ENCODE measurements at places on chromosomes 16 and 17.

DNA sequence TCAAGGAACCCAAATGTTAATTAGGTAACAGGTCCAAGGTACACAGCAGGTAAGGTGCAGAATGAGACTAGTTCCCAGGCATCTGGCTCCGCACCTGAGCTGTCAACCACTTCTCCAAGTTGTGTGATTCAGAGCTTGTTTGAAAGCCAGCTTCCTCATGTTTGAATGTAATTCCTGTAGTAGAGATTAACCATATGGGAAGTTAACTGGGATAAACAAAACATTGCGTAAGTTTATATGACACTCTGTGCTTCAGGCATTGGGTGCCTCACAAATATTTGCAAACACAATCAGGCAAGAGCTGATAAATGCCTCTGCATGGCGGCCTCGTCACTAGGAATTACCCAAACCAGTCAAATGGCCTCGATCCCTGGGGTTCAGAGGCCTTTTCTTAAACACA, 27.9 kb upstream of the CPHXL start:
- no peak for DNase-seq

GRCh38 chr17:78432226-78433012, 54.0 kb downstream of the PGS1 start:
- no peak for DNase-seq

- DNase-seq: no peak
Measured at GRCh38 chr16:81758376-81758775, 20.7 kb upstream of the PLCG2 start.

GRCh38 chr17:14776791-14777190, 475.9 kb downstream of the HS3ST3B1 start:
- DNase-seq: no peak

GRCh38 chr17:63686138-63686685, 13.7 kb downstream of the LIMD2 start:
- no peak for DNase-seq

- no peak for DNase-seq
Measured at GRCh38 chr17:65559804-65560627, 1.4 kb downstream of the AXIN2 start.

GRCh38 chr17:39096508-39097149, 54.8 kb downstream of the PLXDC1 start:
- no peak for DNase-seq

DNA sequence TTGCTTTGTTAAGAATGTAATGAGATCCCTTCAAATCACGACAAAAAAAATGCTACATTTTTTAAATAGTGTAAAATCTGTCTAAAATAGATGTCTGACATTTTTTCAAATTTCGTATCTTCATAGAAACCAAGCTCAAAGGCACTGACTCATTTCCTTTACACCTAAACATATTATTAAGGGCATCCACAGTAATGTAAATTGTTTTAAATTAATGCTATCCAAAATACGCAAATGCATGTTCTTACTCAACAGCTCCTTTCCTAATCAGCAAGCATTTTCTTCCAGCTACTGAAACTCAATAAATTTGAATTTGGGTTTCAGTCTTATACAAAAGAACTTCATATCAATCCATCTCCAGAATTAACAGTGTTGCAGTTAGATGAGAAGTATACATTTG, 4.3 kb downstream of the C16orf87 start:
- DNase-seq: no peak

- no peak for DNase-seq
Measured at GRCh38 chr17:4728124-4728523, 3.1 kb upstream of the MED11 start.

DNA sequence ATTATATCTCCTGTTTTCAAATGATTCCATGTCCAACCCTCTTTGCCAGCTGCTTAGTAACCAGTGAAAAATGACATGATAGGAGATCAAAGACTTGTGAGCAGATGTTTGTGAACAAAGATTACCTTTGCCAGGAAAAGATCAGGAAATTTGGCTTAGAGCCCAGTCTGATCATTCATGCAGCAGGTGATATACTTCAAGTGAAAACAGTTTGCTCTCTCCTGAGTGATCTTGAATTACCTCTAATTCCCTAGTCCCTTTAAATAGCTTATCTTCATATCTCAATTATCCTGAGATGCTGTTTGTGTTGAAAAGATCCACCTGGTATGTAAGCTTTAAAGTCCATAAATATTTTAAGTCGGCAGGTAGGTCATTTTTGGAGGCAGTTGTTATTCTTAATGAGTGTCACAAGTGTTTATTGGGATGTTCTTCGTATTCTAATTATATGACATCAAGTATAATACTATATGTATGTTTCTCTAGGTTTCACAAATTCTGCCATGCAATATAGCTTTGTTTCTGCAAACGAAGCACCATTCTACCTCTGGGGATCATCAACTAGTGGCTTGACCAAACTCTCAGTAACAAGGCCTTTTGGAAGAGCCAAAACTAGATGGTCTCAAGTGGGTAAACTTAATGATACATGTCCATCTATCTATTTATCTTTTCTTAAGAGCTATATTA, 13.2 kb upstream of the VPS35L start:
- no peak for DNase-seq

DNA sequence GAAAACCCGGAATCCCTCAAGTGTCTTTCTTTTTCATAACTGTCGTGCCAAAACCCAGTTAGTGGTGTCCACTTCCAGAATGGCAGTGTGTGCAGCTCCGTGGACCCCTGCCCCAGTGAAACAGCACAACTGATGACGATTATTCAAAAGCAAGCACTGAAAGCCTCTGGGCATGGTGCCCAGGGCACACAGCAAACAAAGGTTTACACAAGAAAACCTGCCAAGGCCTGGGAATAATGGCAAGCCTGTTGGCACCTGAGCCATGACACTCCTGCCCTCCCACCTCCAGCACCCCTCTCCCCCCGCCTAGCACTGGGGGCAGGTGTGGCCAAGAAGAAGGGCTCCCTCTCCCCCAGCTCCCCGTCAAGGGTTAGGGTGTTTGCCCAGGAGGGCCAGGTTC, 2.8 kb downstream of the PKMYT1 start:
- DNase-seq: no peak

- no peak for DNase-seq
Measured at GRCh38 chr17:3828151-3828851, 17.7 kb downstream of the NCBP3 start.

- no peak for DNase-seq
Measured at GRCh38 chr17:38861399-38861843, 7.9 kb upstream of the RPL23 start.

- no peak for DNase-seq
Measured at GRCh38 chr17:58565389-58566311, 51.2 kb upstream of the MTMR4 start.

DNA sequence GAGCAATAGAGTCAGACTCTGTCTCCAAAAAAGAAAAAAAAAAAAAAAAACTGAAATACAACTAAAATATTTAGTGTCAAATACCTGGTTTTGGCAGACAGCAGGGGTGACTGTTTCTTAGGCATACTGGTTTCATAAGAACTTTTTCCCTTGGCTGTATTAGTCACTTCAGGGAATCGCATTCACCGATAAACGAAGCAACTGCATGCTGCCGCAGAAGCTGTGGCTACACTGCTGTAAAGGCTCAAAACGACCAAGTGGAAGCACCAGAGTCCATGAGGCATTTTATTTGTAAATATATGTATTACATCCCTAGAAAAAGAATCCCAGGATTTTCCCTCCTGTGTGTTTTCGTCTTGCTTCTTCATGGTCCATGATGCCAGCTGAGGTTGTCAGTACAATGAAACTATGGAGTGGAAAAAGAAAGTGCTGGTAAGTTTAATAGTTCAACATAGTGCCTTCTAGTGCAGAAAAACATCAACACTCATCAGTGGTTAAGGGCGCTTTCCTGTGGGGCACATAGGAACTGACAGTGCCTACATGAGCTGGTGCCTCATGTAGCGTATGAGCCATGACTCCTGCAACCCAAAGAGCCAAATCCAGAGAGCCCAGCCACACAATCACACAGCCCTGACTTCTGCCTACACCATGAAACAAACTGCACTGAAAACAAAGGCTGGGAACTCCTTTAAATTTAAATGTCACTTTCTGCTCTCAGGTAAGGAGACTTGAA, 7.3 kb downstream of the RPS15A start:
- no peak for DNase-seq

DNA sequence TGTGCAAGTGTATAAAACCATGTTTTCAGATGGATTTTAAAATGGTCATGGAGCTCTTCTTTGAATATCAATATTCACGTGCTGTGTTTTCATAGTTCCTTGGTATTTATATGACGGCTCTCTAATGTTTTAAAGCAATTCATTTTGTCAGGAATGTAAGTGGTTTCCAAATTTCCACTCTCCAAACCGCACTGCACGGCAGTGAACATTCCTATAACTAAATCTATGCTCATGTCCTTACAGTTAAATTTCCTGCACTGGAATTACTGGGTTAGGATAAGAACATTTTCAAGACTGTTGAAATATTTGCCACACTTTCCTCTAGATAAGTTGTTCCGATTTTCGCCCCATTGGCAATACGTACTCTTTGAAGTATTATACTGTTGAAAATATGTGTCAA, 398.9 kb downstream of the PMP22 start:
- no peak for DNase-seq

DNA sequence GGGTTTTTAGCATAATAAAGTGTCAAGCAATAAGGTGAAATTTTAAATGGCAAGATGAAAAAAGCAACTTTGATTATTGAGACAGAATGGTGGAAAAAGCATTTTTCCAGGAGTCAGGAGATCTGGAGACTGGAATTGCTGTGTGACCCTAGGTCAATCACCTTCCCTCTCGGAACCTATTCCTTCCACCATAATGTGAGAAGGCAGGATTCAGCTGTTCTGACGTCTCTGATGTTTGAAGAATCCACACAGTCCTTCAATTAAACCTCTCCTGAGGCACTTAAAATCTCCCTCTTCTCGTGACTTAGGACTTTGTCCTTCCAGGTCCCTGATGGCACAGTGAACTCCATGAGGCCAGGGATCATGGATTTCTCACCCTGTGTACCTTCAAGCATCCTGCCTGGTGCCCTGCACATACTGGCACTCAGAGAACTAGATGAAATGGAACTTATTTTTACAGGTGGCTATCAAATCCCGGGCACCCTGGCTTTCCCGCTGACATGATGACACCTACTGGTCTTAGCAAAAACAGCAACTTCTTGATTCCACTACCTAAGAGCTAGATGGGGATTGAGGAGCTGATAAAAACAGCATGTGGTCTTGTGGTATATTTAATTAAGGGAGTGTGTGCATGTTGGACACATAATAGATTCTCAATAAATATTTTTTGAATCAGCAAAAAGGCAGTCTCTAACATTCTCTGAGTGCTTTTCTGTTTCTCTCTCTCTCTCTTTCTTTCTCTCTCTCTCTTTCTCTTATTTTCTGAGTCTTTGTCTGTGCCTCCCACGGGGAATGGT, 2.3 kb upstream of the CCDC182 start:
- DNase-seq: no peak

GRCh38 chr17:60902399-60902798, 224.7 kb downstream of the BCAS3 start:
- no peak for DNase-seq

- no peak for DNase-seq
Measured at GRCh38 chr17:19000531-19001325, 3.8 kb downstream of the FAM83G start.

- DNase-seq: no peak
Measured at GRCh38 chr16:13634959-13635358, 285.0 kb upstream of the ERCC4 start.

DNA sequence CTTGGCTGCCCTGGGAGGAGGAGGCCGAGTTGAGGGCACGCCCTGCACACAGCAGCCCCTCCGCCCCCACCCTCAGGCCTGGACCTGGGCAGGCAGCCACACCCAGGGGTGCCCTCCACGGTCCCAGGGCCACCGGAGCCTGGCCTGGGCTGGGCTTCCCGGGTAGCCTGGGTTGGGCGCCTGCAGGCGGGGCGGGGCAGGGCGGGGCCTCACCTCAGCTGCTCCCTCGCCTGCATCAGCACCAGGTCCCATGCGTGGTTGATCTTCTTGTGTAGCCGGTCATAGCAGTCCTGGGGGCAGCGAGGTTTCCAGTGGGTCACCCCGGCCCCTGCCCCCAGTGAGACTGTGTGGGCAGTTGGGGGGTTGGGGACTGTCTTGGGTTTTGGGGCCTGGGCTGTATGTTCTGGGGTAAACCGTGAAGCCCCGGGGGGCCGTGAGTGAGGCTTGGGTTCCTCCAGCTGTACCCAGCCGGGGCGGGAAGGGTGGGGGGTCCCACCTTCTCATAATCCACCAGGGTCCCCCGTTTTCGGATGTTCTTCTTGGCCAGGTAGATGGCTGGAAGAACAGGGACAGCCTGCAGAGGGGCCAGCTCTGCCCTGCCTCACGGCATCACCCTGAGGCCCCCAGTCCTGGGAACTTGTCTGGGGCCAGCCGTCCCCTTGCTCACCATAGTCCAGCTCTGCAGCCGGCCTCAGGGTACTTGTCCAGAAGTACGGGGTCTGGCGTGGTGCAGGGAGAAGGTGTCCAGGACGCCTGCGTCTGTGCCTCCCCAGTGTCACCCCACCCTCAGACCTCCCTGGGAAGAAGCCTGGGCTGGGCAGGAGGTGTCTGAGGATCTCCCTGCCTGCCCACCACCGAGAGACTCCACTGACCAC, 2.0 kb downstream of the RGS11 start:
- no peak for DNase-seq

GRCh38 chr16:74922150-74923138, 62.5 kb downstream of the WDR59 start:
- DNase-seq: no peak

DNA sequence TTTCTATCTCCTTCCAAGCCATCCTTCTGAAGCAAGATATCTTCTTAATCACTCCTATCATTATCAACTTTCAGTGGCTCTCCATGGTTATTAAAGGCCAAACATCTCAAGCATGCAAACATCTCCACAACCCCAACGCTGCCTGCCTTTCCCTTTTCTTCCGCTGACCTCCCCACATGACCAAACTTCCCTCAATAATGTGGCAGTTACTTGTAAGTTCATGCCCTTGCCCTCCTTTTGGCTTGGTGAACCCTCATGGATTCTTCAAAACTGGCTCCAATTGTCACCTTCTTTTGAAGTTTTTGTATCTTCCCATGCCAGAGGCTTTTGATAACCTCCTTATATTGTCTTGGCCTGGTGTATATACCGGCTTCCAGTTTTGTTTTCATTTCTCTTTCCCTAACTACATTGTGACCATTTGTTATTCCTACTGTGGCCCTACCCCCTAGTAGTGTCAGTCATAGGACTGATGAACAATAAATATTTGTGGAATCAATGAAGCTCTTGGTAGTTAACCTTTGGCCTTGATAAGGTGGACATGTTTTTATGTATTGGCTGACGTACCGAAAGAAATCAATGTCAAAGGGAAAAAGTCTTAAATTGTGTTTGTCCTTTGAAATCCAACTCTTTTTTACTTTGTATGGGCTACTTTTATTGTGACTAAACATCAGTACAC, 19.9 kb upstream of the SMIM36 start:
- no peak for DNase-seq

DNA sequence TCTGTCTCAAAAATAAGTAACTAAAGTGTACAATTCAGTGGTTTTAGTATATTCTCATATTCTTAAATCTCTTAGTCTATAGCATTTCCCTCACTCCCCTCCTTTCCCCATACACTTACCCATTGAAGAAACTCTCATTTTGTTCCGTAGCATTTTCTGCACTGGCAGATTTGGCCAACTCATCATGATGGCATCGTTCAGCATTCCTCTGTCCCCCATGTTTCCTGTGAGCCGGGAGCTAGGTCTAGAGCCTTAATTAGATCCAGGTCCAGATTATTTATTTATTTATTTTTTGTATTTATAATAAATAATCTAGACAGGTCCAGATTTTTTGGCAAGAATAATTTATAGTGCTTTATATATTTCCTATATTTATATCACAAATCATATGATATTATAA, 31.0 kb downstream of the HEATR3 start:
- DNase-seq: no peak
